ENCODE measurements at places on chromosomes 11 and 22.

- DNase-seq, result no peak
Observed at GRCh38 chr11:134864233-134864967, 452.4 kb upstream of the B3GAT1 start.

GRCh38 chr11:60899046-60899936 lies 7.1 kb downstream of the PRPF19 start:
- peak; percentile 90 for DNase-seq

DNA sequence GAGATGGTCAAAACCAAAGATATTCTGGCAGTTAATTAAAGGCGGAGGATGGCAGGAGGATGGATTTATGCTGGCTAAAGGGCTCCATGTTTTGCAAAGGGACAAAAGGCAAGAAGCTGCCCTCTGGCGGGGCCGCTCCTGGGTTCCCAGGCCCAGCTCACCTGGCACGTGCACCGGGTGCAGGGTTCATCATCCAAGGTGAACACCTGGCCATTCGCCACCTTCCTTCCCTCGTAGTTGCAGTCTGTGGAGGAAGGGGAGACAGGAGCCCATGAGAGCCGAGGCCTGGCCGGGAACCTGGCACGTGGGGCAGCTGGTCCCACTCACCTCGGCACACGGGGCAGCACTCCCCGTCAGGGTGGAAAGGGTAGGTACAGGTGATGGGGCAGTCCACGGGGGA lies 23.8 kb downstream of the PGA5 start:
- DNase-seq, result no peak

GRCh38 chr11:70834984-70835560 lies 417.3 kb downstream of the SHANK2 start:
- DNase-seq, result no peak

DNA sequence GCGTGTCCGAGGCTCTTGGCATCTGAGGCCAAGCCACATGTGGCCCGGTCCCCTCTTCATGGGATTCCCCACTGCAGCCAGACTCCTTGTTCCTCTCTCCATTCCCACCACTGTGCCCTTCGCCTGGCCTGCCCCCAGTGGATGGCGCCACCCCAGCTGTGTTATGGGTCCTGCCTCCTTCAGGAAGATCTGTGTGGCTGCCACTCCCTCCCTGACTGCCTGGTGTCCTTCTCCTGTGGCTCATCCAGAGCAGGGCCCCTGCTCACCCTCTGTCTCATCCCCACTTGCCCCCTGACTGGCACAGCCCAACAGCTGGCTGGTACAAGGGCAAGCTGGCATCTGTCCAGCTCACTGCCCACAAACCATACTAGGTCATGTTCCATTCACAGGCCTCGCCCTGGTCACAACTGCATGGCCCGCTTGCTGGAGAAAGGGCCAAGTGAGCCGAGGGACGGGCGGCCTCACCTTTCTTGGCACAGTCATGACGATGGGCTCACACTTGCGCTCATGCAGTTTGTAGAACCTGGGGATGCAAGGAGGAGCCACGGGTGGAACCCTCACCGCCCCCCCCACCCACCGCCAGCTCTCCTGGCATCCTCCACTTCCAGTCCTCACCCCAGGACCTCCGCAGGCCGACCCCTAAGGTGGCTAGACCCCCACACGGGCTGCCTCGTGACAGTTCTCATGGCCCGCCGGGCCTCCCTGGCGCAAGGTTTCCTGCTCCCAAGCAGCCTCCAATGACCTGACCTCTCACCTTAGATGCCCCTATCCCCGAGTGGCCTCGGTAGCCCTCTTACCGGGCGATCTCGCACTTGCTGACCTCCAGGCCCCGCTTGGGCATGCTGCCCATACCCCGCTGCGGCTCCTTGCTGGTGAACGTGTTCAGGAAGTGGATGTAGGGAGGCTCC lies 2.1 kb upstream of the PTPRCAP start:
- peak; percentile 76 for DNase-seq

DNA sequence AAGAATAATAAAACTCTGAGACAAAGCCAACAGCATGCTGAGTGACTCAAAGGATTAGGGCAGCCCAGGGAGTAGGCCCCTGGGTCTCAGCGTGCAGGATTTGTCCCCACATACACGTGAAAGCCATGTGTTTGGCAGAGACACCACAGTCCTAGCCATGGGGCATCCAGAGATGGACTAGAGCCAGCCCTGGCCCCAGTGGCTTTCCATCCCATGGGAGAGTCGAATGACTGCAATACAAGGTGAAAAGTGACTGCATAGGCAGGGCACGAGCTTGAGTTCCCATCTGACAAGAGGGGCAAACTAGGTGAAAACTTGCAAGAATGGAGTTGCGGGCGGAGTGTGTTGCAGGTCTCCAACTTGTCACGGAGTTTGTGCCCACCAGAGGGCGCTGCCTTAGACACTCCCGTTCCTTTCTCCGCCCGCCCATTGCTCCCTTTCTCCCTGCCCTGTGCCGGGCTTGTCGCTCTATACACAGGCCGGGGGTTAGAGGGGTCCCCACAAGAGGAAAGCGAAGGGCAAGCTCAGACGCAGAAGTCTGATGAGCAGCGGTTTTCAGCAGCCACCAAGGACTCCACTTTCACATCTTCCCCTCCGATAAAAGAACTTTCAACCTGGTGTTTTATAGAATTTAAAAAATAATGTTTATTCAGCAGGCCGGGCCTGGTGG lies 24.2 kb downstream of the TSKU start:
- DNase-seq, result peak; percentile 92

DNA sequence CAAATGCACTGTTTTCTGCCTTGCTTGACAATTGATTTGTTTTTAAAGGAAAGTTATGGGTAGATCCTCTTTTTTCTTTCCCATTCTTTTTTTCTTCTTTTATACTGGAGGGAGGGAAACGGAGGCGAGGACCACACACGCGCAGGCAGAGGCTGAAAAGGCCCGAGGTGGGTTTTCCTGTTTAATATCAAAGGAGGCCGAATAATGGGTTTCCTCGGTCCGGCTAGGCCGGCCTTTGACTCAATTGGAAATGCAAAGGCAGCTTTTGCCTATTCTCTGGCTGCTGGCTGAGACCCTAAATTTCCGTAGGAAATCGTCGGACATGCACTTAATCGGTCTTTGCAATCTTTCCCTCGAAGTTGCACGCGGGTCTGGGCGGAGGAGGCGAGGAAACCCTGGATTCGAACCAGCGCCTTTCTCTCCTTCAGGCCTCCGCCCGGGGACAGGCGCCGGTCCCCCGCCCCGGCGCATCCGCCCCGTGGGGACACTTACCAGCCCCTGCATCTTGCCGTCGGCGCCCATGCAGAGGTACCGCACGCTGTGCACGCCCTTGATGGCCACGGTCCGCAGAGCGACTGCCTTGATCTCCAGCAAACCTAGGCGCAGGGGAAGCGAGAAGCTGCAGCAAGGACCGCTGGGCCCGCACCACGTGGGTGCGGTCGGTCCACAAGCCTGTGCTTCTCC lies 911 bp downstream of the FGF19 start:
- DNase-seq, result no peak

GRCh38 chr22:50253046-50253915 lies 2.2 kb upstream of the HDAC10 start:
- no peak for DNase-seq

- no peak for DNase-seq
Observed at GRCh38 chr11:86438685-86439084, 64.0 kb downstream of the CCDC81 start.

- no peak for DNase-seq
Observed at GRCh38 chr11:71357414-71357813, 90.8 kb downstream of the DHCR7 start.

DNA sequence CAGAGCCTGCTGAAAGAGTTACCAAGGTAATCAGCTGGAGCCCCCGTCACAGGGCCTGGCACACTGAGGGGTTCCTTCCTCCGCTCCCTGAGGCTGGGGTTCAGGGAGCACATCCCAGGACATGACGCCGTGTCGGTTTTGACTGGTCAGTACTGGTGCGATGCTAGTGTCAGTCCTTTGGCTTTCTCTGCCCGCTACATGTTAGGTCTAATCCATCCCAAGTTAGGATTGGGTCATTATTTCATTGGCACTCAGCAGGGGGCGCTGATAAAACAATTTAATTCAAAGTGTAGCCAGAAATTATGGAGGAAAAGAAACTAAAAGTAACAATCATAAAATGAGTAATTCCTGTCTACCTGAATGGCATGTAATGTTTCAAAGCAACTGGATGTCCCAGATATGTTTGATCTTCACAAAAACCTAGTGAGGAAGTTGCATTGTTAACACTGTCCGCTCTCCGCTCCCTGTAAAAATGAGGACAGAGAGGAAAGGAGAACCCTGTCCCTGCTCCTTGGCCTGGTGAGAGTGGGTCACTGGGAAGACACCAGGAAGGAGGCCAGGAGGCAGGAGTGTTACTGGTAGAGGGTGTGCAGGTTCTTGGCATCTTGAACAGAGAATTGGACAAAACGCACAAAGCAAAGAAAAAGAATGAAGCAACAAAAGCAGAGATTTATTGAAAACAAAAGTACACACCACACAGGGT lies 27.1 kb downstream of the TSKU start:
- peak; percentile 75 for DNase-seq

- no peak for DNase-seq
Observed at GRCh38 chr22:27540656-27541396, 260.7 kb downstream of the MN1 start.

DNA sequence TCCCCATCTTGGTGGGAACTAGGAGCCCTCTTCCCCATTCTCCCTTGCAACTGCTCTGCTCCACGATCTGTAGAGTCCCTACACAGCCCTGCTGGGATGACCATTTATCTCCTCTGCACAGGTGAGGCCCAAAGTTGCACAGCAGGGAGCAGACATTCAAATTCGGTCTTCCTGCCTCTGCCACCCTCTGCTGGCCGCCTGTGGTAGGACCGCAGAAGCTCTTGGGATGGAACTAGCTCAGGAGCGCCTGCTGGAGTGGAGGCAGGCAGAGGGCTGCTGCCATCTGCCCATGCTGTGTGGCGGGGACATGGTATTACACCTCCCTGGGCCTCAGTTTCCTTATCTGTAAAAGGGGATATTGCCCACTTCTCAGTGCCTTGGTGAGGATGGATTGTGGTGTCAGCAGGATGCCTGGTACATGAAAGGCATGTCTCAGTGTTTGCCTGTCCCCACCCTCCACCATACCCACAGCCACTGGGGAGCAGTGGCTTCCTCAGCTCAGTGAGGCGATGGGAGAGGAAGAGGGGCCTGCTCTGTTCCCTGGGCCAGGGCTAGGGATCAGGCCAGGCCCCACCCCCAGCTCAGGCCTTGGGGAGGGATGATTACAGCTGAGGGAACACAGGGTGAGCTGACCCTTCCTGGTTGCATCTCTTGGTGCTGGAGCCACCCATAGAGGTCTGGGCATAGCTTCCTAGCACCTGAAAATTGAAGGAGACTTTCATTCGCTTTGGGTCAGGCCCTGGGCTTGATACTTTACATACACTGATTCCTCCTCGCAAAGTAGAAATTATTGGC lies 11.3 kb upstream of the OMP start:
- peak; percentile 89 for DNase-seq

GRCh38 chr22:23196165-23196564 lies 15.9 kb downstream of the BCR start:
- no peak for DNase-seq

DNA sequence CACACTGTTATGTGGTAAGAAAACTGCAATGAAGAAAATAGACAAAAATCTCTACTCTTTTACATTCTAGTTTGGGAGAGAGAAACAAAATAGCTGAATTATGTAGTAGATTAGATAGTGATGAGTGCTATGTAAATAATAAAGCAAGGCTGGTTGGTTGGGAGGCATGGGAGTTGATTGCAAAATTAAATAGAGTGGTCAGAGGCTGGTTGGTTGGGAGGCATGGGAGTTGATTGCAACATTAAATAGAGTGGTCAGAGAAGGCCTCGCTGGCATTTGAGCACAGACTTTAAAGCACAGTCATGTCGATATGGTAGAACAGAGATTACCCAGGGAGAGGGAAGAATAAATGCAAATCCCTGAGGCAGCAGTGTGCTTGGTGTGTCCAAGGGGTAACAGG lies 22.4 kb downstream of the SIK2 start:
- DNase-seq, result no peak

DNA sequence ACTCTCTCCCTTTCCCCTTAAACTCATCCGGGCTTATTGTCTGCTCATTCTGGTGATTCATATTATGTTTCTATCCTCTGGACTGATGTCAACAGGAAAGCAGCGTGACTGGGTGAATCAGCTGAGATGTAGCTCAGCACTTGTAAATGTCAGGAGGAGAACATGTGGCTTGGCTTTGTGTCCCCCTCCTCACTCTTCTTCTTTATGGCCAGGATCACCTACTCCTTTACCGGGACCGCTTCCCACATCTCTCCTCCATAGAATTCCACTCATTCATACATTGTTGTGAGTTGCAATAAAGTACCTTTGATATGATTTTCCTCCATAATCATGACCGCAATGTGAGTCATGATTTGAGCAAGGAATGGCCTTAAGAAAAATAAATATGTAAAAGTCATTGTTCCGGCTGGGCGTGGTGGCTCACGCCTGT lies 15.8 kb upstream of the SYN3 start:
- DNase-seq, result no peak

Data from hematopoietic multipotent progenitor cell treated with erythropoietin and hydrocortisone succinate and interleukin-3 and kit ligand, for 4 days (in vitro differentiated cells).